Activated T-helper 1 cell treated with anti-CD3 and anti-CD28 coated beads, Interleukin-2, amount 50 U/mL, for 16 hours (primary cell): ENCODE measurements at places on chromosomes 2 and 18.

- no peak for DNase-seq
Measured at GRCh38 chr2:167018590-167018989, 130.3 kb downstream of the XIRP2 start.

- DNase-seq: no peak
Measured at GRCh38 chr2:205743137-205743536, 60.8 kb downstream of the NRP2 start.

DNA sequence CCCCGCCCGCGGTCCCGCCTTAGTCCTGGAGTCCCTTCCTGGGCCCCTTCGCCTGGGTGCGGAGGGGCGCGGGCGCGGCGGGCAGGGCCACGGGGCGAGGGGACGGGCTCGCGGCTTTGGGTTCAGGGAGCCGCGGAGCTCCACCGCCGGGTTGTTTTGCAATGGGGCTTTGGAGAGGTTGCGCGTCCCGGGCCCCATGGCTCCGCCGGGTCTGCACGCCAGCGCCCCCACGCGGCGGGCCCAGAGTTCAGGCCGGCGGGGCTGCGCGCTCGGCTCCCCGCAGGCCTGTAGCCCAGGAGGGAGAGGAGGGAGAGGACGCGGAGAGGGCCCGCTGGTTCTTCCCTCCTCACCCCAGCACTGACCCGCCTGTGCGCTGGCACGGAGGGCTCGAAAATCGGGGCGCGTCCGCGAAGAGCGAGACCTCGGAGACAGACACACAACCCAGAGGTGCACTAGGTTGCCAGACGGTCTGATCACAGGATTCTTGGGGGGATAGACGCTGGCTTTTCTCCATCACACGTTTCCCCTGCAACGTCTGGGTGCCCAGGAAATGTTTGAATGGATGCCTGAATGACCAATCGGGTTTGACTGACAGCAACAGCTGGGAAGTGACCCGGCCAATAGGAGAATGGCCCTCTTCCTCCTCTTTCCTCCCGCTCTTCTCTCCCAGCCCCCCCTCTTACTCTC, 4.9 kb upstream of the SIX2 start:
- DNase-seq: no peak

DNA sequence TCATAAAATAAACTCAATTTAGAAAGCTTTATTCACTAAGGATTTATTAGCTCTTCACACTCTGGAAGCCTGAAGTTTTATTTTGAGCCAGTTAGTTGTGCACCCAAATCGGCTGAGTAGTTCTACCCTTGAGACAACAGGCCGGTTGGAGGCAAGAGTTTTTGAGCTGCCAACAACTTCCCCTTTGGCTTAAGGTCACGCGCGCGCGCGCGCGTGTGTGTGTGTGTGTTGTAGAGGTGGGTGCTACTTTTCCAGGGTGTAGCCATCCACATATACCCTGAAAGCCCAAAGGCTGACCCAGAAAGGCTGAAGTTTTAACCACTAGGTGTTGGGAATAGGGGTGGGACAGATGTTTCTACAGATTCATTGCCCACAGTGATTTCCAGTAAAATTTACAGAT, 150.2 kb upstream of the LHCGR start:
- DNase-seq: no peak

DNA sequence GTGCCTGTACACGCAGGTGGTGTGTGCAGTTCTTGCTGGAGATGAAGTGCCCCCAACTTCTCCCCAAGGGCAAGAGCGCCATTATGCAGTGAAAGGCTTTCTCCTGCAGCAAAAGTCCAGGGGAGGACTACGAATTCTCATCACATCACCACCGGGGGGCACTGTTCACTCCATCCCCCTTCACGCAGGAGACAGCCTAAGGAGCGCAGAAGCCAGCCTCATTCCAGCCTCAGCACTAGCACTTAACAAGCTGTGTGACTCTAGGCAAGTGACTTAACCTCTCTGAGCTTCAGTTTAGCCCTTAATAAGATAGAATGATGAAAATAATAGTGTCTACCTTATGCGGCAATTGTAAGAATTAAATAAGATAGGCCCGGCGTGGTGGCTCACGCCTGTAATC, 32.3 kb downstream of the DNMT3A start:
- peak; percentile 40 for DNase-seq

GRCh38 chr2:226295123-226295522, 504.5 kb downstream of the IRS1 start:
- no peak for DNase-seq

- no peak for DNase-seq
Measured at GRCh38 chr2:143948710-143949109, 571.2 kb downstream of the ZEB2 start.

DNA sequence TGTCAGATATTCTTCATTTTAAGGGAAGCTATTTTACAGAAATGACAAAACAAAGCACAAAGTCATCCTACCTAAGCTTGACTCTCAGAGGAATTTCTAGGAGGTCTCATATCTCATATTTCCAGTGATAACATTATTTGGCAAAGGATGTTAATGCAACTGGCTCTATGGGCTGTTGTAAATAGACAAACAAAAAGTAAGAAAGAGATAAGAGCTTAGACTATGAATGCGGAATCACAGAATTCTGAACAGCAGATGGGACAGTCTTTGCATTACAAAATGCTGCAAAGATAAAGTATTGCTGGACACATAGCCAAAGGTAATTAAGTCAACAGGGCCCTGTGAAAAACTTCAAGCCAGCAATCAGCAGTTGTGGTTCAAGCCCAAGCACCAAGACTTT, 23.9 kb downstream of the PIAS2 start:
- DNase-seq: no peak

GRCh38 chr2:203401-203800, 60.4 kb downstream of the SH3YL1 start:
- no peak for DNase-seq
